ENCODE measurements at places on chromosomes 6 and 20.

GRCh38 chr6:75484535-75484934, 9.1 kb downstream of the FILIP1 start:
- DNase-seq: no peak

DNA sequence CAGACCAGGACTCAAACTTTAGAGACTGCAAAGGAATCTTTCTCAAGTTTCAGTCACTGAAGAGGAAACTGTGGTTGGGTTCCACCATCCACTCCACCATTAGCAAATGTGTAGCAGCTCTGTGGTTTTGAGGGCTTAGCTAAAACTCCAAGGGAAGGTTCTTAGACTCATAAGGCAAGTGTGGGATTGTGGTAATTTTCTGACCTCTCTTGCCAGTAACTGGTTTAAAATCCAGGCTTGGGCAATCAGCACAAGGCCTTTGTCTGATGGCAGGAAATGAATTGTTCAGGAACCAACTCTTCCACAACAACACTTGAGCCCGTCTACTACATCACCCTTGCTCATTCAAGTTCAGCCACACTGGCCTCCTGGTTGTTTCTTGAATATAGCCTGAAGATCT, 68.6 kb upstream of the FBXL4 start:
- DNase-seq: no peak

GRCh38 chr6:143163621-143164020, 102.9 kb downstream of the AIG1 start:
- no peak for DNase-seq

DNA sequence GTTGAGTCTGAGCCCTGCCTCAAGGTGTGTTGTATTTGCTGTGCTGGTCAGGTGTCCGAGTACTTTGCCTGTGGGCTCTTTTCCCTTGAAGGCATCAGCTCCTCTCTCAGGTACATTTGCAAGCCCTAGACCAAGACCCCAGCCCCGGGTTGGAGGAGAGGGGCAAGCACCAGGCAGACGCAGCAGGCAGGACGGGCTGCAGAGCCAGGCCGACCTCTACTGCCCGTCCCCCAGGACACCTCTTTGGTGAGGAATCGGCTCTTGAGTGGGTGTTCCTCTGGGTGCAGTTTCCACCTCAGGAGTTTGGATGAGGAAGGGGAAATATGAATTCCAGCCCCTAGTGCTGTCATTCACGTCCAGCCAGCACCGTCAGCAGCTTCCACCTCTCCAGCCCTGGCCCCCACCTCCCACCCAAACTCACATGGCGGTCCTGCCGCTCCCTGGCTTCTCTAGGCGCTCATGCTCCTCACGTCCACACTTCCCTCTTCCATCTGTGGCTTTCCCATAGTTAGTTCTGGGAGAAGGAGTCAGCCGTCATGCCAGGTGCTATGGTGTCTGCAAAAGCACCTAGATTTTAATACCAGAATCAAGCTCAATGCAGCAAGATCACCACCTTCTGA, 183.9 kb downstream of the DLL1 start:
- no peak for DNase-seq

DNA sequence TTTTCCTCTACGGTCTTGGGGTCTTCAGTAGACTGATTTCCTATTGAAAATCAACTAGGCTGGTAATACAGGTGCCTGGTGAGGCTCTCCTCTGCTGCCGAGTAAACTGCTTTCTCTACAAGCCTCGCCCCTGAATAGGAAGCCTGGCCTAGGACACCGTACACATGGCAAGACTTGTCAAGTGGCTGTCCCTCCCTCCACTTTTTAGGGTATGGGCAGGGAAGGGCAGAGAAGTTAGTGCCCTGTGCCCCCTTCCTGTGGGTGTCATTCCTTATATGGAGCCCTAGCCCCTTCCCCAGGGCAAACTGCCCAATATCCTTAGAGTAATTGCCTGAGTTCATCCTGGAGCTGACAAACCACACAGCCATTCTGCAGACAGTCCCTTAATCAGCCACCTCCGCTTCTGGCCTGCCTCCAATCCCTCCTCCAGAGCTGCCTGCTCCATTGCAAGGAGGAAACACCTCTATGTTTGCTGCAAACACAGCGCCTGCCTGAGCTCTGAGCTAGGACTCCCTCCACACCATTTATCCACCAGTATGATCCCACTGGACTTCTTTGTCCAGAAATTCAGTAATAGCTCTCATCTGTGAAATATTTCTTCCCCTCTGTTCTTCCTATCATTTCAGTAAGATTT, 93.1 kb downstream of the CHD6 start:
- no peak for DNase-seq

- peak; percentile 2 for DNase-seq
Measured at GRCh38 chr6:129276986-129277385, 394.0 kb downstream of the LAMA2 start.

DNA sequence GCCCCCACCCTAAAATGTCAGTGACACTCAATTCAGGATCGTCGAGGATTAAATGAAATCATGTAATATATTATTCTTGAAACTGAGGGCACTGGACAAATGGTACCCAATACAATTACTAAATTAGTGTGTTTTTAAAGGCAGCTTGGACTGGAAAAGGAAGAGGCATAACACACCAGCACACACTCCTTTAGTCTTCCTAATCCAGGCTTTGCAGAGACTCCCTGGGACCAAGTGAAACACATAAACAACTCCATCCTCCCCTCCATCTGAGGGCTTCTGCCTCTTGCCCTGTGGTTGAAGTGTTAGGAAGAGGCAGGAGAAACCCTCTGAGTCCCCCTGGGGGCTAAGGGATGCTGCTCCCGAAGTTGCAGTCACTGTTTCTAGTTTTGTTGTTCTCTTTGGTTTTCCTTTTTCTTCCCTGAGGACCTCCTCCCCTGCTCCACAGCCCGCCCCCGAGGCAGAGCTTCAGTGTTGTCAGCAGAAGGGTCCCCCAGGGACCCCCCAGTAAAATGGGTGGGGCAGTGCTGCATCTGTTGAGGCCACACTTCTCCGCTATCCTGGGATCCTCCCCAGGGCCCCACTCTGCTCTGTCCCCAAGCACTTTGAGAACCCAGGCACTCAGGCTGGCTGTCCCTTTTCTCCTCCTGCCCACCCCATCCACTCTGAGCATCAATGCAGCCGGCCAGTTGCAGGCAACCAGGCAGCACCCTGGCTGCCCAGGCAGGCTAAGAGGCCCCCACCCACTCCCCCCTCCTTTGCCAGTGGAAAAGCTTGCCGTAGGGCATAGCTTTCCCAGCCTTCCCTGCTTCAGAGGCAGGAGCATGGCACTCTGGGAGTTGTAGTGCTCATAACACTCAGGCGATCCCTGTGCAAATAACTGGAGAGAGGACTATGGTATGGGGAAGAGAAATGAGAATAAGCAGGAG, 5.9 kb downstream of the TMEM63B start:
- DNase-seq: no peak

DNA sequence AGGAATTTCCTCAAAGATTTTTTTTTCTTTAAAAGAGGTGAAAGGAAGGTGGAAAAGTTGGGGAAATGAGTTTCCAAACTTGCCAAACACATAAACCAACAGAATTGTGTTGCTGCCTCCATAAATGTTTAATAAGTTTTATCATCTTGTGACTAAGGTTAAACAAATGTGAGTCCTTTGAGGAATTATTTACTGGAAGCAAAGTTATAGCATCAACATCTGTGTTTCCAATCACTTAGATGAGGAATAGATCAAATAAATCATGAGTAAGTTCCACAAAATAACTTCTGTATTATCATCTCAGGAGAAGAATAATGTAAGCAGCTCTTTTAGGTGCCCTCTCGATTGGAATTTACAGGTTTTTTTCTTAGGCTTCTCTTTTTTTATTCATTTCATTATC, 20.5 kb downstream of the TSHZ2 start:
- DNase-seq: no peak

- DNase-seq: no peak
Measured at GRCh38 chr6:33212857-33213165, 4.5 kb downstream of the RING1 start.

DNA sequence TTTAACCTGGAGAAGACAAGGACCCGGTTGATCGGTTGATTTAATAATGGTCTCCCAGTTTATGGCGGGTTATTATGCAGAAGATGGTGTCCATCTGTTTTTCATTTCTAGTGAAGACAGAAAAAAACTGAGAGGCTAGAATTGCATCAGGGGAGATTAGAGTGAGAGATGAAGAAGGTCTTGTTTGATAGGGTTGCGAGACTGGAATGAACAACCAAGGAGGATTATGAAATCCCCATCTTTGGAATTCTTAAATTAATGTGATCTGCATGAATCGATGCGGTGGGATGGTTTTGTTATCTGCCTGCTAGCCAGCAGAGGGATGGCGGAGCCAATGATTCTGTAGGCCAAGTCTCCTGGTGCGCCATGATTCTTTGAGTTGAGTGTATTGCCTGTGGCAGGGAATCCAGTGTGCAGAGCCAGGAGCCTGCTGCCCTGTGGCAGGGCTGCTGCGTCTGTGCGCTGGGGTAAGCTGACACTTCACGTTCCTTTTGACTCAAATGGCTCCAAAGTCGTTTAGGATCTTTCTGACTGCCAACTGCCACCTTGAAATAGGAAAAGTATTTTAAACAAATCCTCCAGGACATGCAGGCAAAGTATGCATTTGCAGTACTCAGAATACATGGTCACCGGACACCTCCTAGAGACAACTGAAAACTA, 200.1 kb downstream of the CLIC5 start:
- no peak for DNase-seq

- DNase-seq: no peak
Measured at GRCh38 chr6:117607511-117607910, 5.2 kb upstream of the GOPC start.

DNA sequence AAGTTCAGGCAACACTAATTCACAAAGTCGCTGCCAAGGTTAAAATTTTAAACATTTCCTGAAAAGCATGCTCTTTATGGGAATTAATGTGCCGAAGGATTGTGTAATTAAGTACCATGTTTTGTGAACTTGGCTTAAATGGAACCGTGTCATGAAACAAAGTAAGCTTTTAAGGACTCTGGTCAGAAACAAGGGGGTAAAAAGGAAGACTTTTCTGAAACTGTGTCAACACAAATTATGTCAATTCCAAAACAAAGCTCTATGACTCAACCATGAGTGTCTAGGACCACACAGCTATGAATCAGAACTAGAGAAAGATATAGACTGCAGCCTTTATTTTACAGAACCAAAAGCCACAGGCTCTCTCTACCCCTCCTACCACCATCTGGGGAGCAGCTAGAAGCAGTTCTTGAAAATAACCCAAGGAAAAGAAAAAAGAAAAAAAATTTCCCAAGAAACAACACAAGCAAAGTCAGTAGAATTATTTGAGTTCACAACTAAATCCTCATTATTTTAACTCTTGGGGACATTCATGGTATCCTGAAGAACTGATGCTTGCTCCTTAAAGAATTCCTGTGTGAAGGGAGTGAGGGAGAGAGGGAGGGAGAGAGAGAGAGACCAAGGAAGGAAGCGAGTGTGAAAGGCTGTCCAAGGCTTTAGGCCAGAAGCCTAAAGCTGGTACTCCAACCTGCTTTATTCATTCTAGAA, 81.9 kb downstream of the ZMYND8 start:
- DNase-seq: peak; percentile 70

DNA sequence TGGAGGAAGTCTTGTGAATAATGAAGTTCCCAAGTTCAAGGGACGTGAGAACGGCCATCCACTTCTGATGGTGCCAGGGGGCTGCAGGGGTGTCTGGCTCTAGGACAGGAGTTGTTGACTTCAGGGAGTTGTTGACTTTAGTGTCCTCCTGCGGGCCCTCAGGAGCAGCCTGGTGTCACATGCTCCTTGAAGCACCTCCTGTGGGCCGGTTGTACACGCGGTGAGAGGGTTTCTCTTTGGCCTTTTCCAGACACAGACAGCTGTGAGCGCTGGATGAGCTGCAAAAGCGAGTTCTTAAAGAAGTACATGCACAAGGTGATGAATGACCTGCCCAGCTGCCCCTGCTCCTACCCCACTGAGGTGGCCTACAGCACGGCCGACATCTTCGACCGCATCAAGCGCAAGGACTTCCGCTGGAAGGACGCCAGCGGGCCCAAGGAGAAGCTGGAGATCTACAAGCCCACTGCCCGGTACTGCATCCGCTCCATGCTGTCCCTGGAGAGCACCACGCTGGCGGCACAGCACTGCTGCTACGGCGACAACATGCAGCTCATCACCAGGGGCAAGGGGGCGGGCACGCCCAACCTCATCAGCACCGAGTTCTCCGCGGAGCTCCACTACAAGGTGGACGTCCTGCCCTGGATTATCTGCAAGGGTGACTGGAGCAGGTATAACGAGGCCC, 77.8 kb downstream of the ISM1 start:
- no peak for DNase-seq

GRCh38 chr6:118680452-118681095, 29.2 kb upstream of the CEP85L start:
- DNase-seq: no peak

GRCh38 chr20:48139262-48140041, 354.2 kb upstream of the SULF2 start:
- DNase-seq: no peak

DNA sequence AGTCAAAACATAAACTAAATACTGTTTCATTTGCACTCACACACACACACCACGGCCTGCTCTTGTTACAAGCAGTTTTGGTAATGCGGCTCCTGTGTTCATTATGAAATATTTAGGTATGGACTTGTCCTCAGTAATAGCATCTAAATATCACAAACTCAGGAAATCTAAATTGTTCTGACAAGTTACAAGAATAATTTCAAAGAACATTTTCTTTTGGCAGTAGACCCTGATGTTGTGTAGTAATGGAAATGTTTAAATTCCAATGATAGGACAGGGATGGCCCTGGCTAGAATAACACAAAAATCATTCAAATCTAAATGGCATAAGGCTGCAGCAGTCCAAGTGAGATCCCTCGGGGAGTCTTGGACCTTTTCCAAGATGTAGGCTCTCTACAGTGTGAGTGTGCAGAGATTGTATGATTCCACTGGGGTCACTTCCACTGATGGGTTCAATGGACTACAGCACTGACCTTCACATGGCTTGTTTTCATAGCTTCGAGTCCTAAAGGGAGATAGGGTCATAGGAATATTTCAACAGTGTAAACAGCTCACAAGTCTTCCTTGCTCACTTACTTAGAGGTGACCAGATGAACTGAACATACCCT, 210.6 kb upstream of the PLCB4 start:
- DNase-seq: no peak

Data from dermis microvascular lymphatic vessel endothelial cell (primary cell).